SIG-M5 (cell line): ENCODE measurements at places on chromosomes 3 and 15.

DNA sequence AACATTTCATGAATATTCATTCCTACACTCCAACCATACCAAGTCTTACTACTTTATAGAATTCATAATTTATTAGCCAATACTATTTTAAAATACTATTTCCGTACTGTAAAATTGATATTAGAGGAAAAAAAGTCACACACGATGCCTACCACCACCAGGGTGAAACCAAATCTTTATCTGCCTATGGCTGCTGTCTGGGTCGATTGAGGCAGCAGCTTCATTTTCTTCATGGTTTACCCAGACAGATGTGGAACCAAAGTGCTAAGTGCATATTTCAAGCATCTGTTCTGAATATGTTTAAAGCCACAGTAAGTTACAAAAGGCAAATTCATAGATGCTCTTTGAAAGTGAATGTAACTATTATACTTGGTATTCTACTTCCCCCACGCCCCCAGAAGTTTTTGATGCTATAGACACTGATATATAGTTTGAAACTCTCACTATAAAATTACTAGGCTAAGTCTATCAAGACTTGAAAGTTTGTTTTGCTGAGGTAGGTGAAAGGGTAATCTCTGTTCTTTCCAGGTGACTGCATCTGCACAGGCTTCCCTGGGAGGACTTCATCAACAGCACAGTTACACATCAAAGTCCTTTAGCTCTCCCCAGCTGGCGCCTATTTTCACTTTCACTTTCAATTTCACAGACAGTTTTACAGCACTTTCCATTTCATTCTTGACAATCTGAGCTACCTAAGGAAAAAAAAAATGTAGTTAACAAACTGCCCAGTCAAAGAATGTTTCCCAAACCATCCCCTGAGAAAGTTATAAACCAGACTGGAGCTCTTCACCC, 113.9 kb downstream of the POLQ start:
- no peak for DNase-seq

- DNase-seq: no peak
Observed at GRCh38 chr3:131755380-131755779, 252.6 kb upstream of the MRPL3 start.

DNA sequence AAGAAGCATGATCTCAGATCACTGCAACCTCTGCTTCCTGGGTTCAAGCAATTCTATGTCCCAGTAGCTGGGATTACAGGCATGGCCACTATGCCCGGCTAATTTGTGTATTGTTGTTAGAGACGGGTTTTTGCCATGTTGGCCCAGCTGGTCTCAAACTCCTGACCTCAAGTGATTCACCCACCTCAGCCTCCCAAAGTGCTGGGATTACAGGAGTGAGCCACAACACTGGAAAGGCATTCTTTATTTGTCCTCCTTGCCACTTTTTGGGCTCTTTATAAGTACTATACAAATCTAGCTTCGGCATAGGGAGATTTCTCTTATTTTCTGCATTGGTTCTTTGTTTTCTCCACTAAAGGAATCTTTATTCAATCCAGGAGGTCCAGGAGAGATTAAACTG, 18.6 kb downstream of the CMTM8 start:
- DNase-seq: no peak

DNA sequence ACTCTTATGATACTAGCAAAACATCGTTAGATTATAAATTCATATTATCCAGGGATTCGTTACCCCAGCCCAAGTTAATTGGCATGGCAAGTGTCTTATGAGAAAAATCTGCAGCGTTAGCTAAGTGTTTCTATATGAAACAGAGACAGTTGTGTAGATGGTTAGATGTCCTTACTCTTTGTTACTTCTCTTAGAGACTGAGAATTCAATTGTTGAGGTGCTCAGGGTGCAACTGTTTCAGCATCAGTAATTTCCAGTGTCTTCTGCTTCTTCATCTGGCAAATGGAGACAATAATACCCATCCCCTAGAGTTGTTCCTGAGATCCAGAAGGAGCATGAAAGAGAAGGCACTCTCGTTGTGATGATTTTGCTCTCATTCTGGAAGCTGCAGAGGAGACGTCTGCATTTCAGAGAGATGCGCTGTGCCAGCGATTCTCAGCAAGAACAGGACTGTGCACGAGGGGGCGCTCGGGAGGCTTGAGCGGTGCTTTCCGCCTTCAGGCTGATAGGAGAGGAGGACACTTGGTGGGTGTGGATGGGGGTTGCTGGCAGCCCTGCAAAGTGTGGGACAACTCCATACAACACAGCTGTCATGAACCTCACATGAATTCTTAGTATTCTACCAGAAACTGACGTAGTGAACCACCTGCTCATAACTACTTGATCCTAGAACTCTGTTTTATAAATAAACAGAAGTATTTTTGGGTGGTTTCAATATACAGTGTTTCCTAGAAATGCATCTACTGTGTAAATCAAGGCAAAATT, 39.7 kb upstream of the SPSB4 start:
- DNase-seq: no peak

DNA sequence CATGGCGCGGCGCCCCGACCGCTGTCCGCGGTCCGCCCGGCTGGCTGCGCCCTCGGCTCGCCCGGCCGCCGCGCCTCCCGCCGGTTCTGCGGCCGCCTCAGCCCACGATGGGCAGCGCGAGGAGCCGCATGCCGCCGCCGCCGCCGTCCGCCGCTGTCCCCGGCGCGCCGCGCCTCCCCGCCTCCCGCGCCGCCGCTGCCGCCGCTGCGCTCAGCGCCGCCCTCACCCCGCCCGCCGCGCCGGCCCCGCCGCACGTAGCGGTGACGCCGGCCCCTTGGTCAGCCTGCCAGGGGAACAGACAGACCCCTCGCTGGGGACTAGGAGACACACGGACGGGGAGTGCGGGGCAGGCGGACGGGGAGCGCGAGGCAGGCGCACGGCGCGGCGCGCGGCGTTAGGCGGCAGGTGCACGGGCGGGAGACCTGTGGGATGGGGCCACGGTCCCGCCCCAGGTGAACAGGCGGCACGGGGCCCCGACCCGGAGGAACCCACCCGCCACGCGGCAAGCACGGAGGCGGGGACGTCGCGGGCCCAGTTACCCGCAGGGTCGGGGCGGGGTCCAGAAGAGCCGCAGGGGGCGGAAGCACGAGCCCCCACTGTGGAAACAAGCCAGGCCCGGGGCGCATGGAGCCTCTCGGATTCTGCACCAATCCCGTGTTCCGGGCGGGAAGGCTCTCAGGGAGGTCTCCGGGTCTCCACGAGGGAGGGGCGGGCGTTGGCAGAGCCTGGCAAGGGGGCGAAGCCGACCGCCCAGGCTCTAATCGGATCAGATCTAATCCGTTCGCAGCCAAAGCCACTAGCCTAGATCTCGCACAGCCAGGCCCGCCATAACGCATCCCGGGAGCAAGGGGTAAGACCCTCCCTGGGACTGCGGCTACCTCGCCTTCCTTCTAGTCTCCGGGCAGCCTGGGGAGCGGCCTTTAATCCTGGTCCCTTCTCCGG, at the start of gene CSPG5:
Gene CSPG5 (minus strand): TSS at position 175 of the 942 bp plus-strand sequence. CDS start 172 bp downstream, at position 3.
- DNase-seq: no peak

DNA sequence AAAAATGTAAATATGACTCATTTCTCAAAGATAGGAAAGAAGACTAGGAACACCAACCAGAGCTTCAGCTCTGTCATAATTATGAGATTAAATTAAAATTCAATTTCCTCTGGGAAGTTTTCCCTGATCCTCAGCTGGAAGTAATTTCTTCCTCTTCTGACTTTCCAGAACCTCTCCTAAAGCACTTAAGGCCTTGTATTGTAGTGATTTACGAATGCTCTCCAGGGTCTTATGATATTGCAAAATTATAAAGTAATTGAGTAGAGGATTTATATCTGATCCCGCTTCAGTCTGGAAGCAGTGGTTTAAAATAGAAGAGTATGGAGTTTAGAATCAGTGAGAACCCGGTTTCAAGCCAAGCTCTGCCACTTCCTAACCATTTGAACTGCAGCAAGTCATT, 279.8 kb downstream of the ZPLD1 start:
- no peak for DNase-seq

DNA sequence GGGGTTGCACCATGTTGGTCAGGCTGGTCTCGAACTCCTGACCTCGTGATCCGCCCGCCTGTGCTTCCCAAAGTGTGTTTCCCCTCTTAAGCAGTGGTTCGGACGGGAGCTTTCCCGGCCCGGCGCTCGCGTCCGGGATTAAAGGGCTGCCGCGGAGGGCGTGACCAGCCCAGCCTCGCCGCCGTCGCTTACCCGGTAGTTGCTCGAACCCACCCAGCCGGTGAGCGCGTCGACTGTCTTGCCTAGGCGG, 513 bp downstream of the CLASP2 start:
- peak; percentile 8 for DNase-seq

DNA sequence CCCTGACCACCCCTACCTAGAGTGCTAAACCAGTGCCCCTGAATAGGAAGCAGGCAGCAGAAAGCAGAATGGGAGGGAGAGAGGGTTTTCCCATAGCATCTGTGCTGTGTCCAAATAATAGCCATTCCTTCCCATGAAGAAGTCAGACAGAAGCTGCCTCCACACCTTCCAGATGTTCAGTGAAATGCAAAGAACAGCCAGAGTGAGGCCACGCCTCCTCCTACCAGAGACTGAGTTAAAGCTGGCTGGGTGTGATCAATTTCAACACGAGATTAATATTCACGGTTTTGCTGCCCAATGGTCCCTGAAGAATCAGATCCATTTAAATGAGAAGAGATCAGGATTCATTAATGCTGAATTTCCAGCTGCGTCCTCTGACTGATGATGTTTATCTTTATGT, 111.8 kb downstream of the SRGAP3 start:
- DNase-seq: no peak

DNA sequence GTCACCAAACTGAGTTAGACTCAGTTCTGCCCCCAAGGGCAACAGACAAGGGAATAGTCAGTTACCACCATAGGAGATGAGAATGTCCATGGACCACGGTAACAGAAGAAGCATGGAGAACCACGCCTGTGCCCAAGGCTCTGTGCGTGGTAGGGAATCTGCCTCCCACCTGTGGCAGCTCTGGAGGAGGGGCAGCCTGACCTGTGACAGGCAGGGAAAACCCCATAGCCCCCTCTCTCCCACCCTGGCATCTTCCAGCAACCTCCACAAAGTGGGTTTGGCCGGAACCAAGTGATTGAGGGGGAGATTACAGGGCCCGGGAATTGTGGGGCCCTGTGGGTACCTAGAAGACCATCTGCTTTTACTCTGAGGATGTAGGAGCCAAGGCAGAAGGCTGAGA, 14.3 kb upstream of the LTF start:
- DNase-seq: no peak

GRCh38 chr3:106088304-106088703, 219.5 kb upstream of the CBLB start:
- no peak for DNase-seq

- DNase-seq: no peak
Observed at GRCh38 chr3:136518102-136518501, 234.1 kb downstream of the STAG1 start.

DNA sequence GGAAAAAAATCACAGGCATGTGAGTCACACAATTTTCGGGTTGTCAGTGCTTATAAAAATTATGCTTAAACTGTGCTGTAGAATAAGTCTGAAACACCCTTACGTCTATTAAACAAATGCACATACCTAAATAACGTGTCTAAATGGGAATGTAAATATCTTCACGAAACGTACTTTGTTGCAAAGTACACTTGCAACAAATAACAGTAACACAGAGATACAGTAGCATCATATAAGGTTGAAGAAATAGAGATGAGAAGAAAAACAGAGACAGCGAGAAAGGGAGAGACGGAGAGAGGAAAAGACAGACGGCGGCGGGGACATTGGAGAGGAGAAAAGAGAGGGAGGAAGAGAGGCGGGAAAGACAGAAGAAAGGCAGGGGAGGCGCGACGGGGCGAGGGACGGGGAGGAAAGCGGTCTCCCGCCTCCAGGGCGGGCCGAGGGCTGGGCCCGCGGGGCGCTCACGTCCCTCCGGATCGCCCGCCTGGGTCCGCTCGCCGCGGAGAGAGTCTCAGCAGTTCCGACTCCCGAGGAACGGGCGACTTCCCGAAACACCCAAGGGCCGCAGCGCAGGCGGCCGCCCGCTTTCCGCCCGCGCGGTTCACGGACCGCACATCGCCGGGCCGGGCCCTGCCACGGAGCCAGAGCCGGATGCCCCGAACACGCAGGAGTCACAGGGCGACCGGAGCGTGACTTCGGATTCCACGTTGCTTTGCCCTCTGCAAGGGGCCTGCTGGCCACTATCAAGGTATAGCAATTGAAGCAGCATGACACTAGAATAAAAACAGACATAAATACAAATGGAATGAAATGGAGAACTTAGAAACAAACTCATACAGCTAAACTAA, 153.4 kb downstream of the LMLN start:
- no peak for DNase-seq

- no peak for DNase-seq
Observed at GRCh38 chr3:41163421-41163820, 35.9 kb upstream of the CTNNB1 start.

DNA sequence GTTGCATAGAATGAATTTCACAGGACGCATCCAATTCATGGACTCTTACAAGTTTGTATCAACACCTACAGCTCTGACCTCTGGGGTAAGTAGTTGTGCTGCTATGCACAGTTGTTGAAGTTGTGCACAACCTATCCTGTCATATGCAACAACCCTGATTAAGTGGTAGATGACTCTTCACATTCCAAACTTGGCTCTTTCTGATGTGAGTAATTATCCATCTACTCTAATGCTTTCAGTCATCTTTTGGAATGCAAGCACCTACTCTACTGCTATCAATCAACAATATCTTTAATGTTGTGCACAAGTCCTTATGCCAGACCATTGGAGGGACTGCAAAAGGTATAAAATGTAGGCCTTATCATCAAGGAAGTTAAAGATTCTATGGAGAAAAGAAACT, 921.4 kb downstream of the MCTP2 start:
- DNase-seq: no peak

DNA sequence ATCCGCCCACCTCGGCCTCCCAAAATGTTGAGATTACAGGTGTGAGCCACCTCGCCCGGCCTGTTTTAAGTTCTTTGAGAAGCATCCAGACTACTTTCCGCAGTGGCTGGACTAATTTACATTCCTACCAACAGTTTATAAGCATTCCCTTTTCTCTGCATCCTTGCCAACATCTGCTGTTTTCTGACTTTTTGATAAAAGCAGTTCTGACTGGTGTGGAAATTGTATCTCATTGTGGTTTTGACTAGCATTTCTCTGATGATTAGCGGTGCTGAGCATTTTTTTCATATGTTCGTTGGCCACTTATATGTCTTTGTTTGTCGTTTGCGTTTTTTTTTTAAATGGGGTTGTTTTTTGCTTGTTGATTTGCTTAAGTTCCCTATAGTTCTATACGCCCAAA, 208.4 kb upstream of the DPPA4 start:
- no peak for DNase-seq

DNA sequence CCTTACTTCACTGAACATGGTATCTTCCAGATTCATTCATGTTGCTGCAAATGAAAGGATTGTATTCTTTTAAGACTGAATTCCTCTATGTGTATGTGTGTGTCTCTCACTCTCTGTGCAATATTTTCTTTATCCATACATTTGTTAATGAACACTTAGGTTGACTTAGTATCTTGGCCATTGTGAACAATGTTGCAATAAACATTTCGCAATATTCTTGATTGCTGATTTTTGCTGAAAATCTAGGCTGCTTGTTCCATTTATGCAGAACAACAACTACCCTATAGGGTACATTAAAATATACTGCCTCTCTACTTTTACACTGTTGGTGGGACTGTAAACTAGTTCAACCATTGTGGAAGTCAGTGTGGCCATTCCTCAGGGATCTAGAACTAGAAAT, 732.4 kb downstream of the CADM2 start:
- DNase-seq: no peak

- no peak for DNase-seq
Observed at GRCh38 chr3:29494305-29495036, 213.6 kb downstream of the RBMS3 start.
